Sigmoid colon (tissue), 7 donors: ENCODE measurements at places on chromosomes 3 and 15. TPM values are rescaled to one million over a fixed set of nuclear protein-coding genes. Genes with fewer than 3 reads are reported as not detected.
A peak's percentile ranks its signal among the peaks of the same experiment; 100 is the strongest.

- no peak overlapping the region for H3K4me3 ChIP-seq
- H3K4me1 ChIP-seq = no peaks in the 10 kb centered on the region
- H3K36me3 ChIP-seq = no peaks in the 10 kb centered on the region
- no peaks in the 10 kb centered on the region for H3K27me3 ChIP-seq
- no peak for DNase-seq
- H3K27ac ChIP-seq = no peak overlapping the region
Measured at GRCh38 chr3:28334552-28334951, 14.0 kb upstream of the ZCWPW2 start.

The HCLS1 gene
- 22.2 TPM for polyA plus RNA-seq

DNA sequence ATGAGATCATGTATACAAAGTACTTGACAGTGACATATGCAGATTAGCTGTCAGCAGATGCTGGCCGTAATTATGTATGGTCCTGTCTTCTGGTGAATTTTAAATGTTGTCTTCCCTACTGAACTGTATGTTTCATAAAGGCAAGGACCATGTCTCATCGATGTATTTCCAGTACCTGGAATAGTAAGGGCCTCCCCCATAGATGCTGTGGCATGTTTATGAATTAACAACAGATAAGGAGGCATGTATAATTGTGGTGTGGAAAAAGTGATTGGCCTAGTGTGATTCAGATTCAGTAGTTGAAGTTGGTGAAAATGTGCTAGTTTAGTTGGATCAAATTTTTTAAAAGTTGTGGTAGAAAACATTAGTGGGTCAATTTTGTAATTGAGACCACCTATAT is 202.7 kb upstream of the SLC2A2 start:
- no peak overlapping the region for H3K4me3 ChIP-seq
- DNase-seq = no peak
- H3K4me1 ChIP-seq = no peaks in the 10 kb centered on the region
- H3K27me3 ChIP-seq = peaks cover 2% of the 10 kb centered on the region
- no peaks in the 10 kb centered on the region for H3K36me3 ChIP-seq

The SSUH2 gene
- polyA plus RNA-seq = 0.95 TPM

The LSMEM2 gene
- 0.13 TPM for polyA plus RNA-seq

The TMEM212 gene
- polyA plus RNA-seq = not detected

DNA sequence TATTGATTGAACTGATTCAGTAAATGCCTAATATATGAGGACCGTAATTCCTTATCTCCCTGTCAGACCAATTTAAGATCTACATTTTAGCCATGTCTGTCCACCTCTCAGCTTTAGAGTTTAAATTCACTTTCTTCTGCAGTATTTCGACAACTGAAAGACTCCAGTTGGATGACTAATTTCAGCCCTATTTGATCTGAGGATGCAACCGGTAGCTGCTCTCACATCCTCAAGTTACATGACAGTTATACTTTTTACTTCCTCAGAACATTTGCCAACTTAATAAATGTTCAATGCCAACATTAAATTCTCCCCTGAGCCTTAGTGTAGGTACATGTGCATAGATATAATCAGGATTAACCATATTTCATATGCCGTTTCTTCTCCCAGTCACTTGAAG is 2.5 kb upstream of the HHLA2 start:
- DNase-seq = no peak
- H3K27me3 ChIP-seq = no peaks in the 10 kb centered on the region
- no peak overlapping the region for H3K4me3 ChIP-seq
- H3K36me3 ChIP-seq = no peaks in the 10 kb centered on the region
- no peak overlapping the region for H3K27ac ChIP-seq
- no peaks in the 10 kb centered on the region for H3K4me1 ChIP-seq

The C3orf20 gene
- polyA plus RNA-seq = not detected

The ATP8B4 gene
- polyA plus RNA-seq = 1.8 TPM

DNA sequence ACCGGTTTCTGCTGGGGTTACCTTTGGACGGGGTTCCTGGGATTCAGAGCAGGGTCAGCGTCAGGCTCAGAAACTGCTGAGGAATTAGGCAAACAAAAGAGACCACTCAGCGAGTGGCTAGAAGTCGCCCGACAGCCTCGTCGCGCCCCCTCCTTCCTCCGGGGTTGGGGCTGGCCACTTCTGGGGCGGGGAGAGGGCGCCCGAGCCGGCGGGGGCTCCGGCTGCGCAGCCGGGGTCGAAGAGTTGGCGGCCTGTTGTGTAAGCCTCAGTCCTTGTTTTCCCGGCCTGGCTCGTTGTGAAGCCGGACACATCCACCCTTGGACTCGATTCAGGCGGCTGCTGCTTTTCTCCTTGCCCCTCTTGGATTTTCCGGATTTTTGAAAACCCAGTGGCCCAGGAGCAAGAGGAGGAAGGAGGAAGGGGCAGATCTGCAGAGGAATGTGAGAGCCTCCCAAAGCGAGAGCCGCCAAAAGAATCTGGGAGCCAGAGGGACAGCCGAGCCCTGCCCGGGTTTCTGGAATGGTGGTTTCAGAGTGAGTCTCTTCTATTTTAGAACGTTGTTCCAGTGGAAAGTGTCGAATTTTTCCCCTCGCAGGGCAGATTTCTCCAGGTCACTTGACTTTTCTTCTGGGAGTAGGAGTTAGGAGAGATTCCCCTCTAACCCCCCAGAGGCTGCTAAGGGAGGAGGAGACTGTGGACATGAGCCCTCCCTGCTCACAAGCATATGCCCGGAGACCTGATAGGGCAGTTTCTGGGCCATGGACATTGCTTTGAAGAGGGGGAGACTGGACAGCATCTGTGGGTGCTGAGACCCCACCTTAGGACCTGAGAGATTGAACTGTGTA is 666 bp downstream of the SNX33 start:
- no peaks in the 10 kb centered on the region for H3K27me3 ChIP-seq
- peak overlapping the region; percentile 77 for H3K4me3 ChIP-seq
- no peaks in the 10 kb centered on the region for H3K36me3 ChIP-seq
- DNase-seq = peak; percentile 82

GRCh38 chr15:48144889-48145288 is 24.1 kb downstream of the SLC24A5 start:
- peaks cover 25% of the 10 kb centered on the region for H3K4me1 ChIP-seq
- H3K36me3 ChIP-seq = no peaks in the 10 kb centered on the region
- H3K27me3 ChIP-seq = no peaks in the 10 kb centered on the region

The TRAT1 gene
- polyA plus RNA-seq = 4.4 TPM

The FBXO40 gene
- not detected for polyA plus RNA-seq

The GOLGA8J gene
- polyA plus RNA-seq = not detected

DNA sequence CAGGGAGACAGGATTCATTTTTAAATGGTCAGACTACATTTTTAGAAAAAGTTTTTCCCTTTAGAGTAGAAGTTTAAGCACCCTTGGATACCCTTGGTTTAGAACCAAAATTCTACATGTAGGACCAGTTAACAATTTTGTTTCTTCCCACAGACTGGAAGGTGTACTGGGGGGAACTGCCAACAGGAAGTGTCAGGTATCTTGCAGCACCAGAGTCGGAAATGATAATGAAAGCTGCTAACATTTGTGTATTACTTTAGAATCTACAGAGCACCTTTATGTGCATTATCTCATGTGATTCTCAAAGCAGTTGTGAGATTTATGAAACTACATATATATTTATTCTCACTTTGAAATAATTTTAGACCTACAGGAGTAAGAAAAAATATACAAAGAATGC is 21.5 kb downstream of the SPRED1 start:
- peaks cover 34% of the 10 kb centered on the region for H3K4me1 ChIP-seq
- no peak overlapping the region for H3K4me3 ChIP-seq
- no peaks in the 10 kb centered on the region for H3K36me3 ChIP-seq
- no peak overlapping the region for H3K27ac ChIP-seq

DNA sequence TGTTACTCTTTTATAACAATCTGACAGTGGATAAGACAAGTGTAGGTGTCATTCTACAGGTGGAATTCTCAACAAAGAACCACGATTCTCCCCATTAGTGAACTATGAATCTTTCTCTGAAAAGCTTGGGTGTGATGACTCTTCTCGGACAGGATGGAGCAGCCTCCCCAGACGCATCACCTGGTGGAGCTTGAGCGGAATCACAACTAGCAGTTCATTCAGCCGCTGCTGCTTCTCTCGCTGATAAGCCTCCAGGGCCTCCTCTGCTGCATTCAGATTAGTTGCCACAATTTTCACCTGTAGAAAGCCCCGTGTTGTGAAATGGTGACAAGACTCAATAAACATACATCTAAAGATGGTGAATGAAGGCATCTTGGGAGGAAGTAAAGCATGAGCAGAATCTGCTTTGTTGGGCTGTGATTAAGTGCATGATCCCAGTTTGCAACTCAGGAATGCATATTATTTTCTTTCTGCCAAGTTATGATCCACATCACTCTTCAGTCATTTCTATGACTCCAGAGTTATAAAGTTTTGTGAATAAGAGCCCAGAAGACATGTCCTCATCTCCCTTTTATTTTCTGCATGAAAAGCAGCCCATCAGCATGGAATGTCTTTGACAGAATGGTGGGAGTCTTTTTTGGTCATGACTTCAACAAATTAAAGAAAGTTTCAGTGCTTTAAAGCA is 93.6 kb downstream of the BOC start:
- DNase-seq = no peak
- no peak overlapping the region for H3K4me3 ChIP-seq
- H3K27me3 ChIP-seq = no peaks in the 10 kb centered on the region
- H3K4me1 ChIP-seq = no peaks in the 10 kb centered on the region
- H3K36me3 ChIP-seq = no peaks in the 10 kb centered on the region

DNA sequence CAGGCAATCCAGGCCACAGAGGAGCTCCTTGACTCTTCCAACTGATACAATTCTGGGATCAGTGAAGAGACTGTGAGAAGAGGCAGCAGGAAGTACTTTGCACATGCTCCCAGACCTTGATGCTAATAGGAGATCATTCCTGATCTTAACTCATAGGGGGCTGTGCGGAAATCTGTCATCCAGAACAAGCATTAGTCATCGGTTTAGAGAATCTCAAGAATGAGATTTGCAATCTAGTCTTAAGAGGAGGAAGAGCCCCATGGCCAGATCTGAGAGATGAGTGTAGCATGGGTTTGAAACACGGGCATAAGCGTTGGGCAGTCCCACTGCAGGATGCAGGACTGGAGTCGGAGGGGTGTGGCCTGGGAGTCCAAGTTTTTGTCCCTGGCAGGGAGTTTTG is 1081.1 kb downstream of the NAALADL2 start:
- DNase-seq = no peak
- no peaks in the 10 kb centered on the region for H3K36me3 ChIP-seq
- no peaks in the 10 kb centered on the region for H3K4me1 ChIP-seq
- no peak overlapping the region for H3K27ac ChIP-seq
- no peaks in the 10 kb centered on the region for H3K27me3 ChIP-seq

The NKTR gene
- 2.5 TPM for polyA plus RNA-seq

The C2CD4A gene
- under 0.01 TPM for polyA plus RNA-seq

GRCh38 chr15:48089702-48090101 is 31.1 kb upstream of the SLC24A5 start:
- DNase-seq = no peak
- no peak overlapping the region for H3K27ac ChIP-seq
- H3K4me1 ChIP-seq = no peaks in the 10 kb centered on the region
